NCI-H1092 treated with DMSO at 0.1 percent for 48 hours (cell line): ENCODE measurements at places on chromosomes 1 and 21.

GRCh38 chr1:231919886-231920285 lies 293.3 kb downstream of the DISC1 start:
- no peak for DNase-seq

GRCh38 chr1:173294843-173295242 lies 87.7 kb upstream of the TNFSF4 start:
- DNase-seq: no peak

GRCh38 chr1:62040973-62041372 lies 153.7 kb upstream of the L1TD1 start:
- no peak for DNase-seq

GRCh38 chr21:45940621-45941337 lies 40.8 kb upstream of the COL6A1 start:
- no peak for DNase-seq

GRCh38 chr1:93095804-93096585 lies 16.9 kb downstream of the MTF2 start:
- DNase-seq: no peak

- DNase-seq: no peak
These were observed 43.2 kb upstream of the POFUT2 start for GRCh38 chr21:45330851-45331261.

DNA sequence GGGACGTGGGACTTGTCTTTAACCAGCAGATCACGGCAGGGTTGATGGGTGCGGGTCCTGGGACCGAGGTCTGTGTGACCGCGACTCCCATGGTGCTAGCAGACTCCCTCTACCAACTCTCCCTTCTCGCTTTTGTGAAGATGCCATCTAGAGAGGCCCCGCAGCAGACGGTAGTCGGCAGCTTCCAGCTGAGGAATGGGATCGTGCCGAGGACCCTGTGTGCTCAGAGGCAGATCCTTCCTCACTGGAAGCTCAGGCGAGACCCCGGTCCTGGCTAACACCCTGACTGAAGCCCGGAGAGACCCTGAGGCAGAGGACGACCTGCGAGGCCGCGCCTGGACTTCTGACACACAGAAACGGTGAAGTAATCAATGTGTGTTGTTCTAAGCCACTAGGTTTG lies 12.5 kb upstream of the SPATC1L start:
- no peak for DNase-seq

- DNase-seq: no peak
These were observed 23.8 kb downstream of the ALDH9A1 start for GRCh38 chr1:165674599-165674998.

GRCh38 chr1:14332158-14332557 lies 266.3 kb upstream of the KAZN start:
- no peak for DNase-seq

DNA sequence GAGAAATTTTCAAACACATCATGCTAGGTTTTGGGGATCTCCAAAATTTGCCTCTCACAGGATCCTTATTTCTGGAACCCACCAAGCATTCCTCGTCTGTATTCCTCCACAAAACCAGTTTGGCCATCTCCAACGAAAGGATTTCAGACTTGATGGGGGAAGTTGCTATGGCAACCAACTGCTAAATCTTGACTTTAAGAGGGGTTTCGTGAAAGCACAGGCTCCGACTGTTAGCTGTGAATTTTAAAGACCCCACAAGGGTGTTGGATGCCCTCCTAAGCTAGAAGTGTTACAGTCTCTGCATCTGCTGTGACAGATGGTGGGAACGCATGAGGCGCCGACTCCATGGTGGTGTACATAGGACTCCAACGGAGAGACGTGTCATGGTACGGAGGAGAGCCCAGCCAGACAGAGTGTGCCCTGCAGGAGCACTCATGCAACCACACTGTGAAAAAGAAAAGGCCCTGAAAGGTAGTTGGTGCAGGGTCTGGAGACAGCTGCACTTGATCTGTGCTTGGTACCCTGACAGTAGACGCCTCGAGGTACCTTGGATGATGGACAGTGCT lies 147.1 kb downstream of the ASTN1 start:
- DNase-seq: no peak

- no peak for DNase-seq
These were observed 199.6 kb downstream of the HIVEP3 start for GRCh38 chr1:41719128-41719527.

GRCh38 chr1:226642421-226642820 lies 93.9 kb downstream of the STUM start:
- no peak for DNase-seq

- peak; percentile 30 for DNase-seq
These were observed 65.1 kb downstream of the DDR2 start for GRCh38 chr1:162697140-162697895.

- no peak for DNase-seq
These were observed 14.6 kb upstream of the RC3H1 start for GRCh38 chr1:174036798-174037197.

- no peak for DNase-seq
These were observed 38.5 kb downstream of the ZBTB8OS start for GRCh38 chr1:32611859-32612188.

- DNase-seq: no peak
These were observed 188.2 kb upstream of the FGGY start for GRCh38 chr1:59108481-59109317.

DNA sequence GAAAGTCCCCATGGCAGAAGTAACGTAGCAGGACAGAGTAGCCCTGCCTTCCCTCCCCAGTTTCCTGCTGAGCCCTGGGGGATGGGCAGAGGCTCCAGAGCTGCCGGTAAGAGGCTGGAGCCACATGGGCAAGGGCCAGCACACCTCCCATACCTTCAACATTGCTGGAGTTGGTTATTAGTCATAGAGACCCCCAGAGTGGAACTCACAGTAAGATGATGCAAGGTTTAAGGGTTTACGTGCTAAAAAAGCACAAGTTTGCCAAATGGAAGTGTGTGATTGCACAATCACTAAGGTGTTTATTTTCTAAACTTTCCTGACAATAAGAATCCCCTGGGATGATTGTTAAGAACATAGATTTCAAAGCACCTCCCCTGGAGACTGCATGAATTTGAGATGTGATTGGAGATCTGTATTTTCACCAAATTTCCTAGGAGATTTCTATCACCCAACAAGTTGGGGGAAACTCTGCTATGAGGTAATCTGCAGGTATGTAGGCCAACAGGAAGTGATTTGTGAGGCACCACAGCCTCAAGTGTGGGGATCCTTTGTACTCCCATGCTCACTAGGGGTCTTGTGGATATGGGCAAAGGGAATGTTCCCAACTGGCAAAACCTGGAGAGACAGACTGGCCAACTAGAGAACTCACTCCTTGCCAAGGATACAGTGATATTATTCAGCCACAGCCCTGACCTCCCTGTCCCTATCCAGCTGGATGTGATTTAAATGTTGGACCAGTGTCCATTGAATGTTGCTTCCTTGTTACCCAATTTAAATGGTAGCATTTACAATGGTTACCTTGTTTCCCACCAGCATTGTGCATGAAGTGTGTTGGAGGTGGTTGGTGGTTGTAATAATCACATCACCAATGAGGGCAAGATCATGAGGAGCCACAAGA lies 37.1 kb upstream of the CSF1 start:
- no peak for DNase-seq

- DNase-seq: peak; percentile 31
These were observed 1.0 kb upstream of the CDKN2C start for GRCh38 chr1:50968821-50969610.

DNA sequence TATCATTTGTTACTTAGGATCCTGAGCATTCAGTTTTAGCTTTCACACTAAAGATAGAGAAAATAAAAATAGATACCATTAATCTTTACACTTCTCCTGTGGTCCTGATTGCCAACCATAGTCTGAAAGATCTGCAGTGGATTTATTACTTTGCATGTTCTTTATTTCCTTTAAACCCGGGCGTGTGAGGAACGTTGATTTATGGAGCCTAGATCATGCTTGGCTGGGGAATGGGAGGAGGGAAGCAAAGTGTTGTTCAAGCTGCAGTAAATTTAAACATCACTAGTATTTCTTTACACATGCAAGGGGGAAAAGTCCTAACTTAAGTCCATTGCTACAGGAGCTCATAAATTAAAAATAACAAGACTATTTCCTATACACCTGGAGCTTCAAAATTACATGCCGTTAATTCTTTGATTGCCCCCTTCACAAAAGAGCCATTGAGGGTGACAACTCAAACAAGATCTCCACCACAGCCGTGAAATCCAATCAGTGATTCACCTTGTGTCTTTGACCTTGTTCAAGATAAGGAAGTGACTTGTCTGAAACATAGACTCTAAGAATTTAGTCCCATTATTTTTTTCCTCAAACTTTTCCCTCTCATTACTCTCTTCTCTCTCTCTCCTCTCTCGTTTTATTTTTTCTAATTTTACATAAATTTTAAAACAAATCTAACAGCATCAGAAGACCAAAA lies 282.7 kb downstream of the KIF26B start:
- DNase-seq: no peak

GRCh38 chr1:154937988-154938386 lies 1.5 kb upstream of the PMVK start:
- DNase-seq: no peak

- DNase-seq: no peak
These were observed 26.4 kb upstream of the FAM78B start for GRCh38 chr1:166193057-166193698.

DNA sequence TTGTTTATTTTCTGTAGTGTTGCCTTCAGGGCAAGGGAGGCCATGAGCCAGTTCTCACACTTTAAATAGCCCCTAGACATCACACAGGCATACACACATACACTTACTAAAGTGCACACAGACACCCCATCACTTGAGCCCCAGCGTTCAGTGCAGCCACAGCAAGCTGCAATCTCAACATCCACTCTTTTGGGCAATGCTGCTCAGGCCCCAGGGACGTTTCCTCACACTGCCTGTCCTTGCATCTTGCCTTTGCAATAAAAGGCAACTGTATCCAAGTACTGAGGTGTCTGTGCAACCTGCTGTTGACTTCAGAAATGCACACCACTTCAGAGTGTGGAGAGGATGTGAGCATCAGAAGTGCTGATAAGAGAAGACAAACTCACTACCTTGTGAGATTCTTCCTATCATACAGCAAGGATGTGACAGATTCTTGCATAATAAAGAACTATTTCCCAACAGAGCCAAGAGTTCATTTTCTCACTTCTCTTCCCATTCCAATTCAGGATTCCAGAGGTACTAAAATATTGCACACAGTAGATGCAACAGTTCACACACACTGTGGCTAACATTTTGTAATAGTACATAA lies 36.2 kb downstream of the IRF2BP2 start:
- DNase-seq: no peak

GRCh38 chr1:193066606-193067005 lies 7.2 kb downstream of the RO60 start:
- no peak for DNase-seq

DNA sequence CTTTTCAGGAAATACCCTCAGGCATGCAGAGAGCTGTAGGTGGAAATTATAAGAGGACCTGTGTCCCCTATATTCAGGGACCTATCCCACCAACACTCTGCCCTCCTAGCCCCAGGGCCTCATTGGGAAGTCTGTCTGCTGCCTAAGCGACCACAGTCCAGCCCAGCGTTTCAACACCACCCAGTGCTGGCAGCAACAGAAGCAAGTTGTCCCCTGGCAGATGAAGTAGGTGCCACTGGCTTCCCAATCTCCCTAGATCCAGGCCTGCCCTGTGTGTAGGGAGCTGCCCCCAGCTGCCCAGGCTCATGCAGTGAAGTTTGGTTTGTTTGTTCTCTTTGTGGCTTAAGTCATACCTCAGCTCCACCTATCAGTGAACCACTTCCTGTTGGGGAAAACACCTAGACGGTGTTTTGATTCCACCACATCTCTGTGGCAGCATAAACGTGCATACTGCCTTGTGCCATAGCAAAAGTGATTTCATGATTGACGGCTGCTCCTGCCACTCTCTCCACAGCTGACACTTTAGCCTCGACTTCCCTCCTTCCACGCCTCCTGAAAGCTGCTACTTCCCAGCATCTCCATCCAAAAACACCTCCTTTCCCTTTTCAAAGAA lies 8.1 kb upstream of the LEFTY1 start:
- no peak for DNase-seq

GRCh38 chr1:14846688-14847087 lies 248.2 kb downstream of the KAZN start:
- no peak for DNase-seq

DNA sequence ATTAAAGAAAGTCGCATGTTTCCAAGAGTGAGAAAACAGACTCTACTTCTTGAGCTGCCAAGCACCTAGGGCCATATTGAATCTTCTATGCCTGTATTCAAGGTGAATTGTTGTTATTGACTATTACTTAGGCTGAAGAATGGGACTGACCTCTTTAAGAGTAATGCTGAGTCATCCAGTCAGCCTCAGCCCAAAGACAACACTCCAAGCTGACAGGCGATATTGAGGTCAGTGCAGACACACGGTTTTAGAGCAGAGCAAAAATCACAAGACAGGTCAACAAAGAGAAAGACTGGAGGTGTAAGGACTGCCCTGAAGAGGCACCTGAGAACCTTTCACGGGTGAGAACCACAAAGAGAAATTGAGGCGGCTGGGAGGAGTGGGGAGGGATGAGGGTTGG lies 146.9 kb downstream of the MIS18A start:
- DNase-seq: no peak

DNA sequence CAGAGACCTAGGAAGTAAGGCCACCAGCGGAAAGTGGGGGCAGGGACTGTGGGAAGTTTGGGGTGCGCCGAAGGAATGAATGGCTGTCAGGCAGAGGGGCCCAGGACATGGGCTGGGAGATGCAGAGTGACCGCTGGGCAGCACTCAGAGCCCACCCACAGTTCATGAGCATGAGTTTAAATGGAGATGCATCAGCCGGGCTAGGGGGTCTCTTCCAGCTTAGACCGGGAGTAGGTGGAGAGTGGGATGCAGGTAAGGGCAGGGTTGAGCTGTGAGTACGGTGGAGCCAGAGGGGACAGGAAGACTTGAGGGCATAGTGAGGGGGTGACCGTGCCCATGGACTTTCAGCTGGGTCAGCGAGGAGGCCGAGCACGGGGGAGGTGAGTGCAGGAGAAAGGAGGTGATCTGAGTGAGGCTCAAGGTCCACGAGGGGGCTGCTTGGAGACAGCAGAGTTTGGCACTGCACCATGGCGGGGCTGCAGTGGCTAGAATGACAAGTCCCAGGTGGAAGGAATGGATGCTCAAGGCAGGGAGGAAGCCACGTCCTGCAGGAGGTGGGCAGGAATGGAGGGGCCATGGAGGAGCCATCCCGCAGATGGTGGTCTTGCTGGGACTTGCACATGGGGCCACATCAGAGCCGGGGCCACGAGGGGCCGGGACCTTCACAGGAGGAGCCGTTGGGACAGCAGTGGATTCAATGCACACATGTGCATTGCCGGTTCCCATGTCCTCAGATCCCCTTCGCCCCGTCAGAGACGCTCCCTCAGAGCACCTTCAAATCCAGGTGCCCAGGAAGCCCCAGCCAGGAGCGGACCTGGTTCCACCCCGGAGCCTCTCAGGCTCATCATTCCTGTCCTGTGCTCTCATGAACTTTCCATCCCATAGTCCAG lies 34.9 kb downstream of the UBASH3A start:
- DNase-seq: no peak

GRCh38 chr1:185561629-185562028 lies 172.6 kb upstream of the HMCN1 start:
- DNase-seq: no peak

DNA sequence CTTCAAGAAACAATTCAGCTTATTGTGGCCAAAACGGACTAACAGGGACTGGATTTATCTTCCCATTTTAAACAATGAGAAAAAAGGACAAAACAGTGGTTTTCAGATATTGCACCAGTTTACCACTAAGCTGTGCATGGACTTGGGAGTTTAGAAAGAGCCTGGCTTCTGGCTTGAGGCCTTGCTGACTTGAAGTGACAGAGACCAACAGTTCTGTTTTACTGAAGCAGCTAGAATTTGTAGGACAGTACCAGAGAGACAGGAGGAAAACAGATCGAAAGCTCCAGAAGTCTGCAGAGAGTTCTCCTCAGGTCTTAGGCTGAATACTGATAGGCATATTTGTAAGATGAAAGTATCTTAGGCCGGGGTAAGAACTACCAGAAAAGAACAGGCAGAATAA lies 20.5 kb downstream of the FCRL4 start:
- DNase-seq: no peak
